ENCODE measurements at places on chromosomes 11 and 22. TPM values are rescaled to one million over a fixed set of nuclear protein-coding genes. Genes with fewer than 3 reads are reported as not detected.

DNA sequence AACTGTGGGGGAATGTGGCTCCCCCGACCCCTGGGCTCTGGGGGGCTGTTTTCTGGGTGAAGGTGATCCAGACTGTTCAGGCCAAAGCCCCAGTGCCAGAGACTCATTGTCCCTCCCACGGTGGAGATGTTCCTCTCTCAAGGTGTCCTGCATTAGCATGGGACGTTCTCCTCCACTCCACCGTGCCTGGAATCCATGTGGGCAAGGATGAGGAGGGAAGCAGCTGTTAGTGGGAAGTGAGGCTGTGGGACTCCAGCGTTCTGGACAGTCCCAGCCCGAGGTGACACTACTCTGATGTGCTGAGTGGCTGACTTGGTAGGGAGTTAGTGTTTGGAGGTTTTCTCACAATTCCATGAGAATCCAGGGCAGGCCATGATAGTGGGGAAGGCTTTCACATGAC, 31.4 kb upstream of the CLDN5 start:
- DNase-seq = no peak

GRCh38 chr22:40922484-40923303, 28.5 kb upstream of the RBX1 start:
- no peak for DNase-seq

GRCh38 chr11:35321532-35322317, 97.6 kb downstream of the SLC1A2 start:
- DNase-seq = no peak

DNA sequence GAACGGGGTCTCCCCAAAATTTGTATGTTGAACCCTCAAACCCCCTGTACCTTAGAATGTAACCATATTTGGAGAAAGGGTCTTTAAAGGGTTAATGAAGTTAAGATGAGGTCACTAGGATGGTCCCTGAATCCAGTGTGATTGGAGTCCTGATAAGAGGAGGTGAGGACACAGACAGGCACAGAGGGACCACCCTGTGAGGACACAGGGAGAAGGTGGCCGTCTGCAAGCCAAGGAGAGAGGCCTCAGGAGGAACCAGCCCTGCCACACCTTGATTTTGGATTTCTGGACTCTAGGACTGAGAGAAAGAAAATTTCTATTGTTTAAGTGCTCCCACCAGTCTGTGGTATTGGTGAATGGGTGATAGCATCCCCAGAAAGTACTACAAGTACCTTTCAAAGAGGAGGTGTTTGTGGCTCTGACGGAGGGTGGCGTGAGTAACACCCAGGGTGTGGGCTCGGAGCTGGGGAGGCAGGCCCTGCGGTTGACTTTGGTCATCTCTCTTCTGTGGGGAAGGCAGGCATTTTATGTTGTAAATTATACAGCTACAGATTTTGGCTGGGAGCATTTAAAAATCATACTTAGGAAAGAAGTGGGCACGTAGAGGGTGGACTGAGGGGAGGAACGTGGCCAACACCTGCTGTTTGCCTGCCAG, 13.8 kb downstream of the MRGPRF start:
- DNase-seq = no peak

DNA sequence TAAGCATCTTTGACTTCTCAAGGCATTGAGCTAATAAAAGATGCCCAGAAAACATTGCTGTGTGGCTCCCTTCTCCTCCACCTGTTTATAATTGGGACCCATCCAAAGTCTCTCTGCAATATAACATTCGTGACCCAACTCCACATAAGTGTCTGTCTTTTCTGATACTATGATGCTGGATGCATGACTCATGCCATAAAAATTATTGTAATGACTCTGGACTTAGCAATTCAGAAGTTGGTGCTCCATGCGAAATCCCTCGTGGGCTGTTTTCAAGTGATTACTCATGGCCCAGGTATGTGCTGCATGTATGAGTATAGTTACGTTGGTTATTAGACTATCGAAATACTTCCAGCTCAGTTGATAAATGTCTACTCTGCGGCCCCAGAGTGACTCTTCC, 11.7 kb downstream of the FJX1 start:
- no peak for DNase-seq

IL17REL gene
- total RNA-seq = not detected
